PC-3 (cell line): ENCODE measurements at places on chromosomes 3 and 15. TPM values are rescaled to one million over a fixed set of nuclear protein-coding genes. Genes with fewer than 3 reads are reported as not detected.

Gene ACTC1
- not detected in 2 replicates for total RNA-seq

- DNase-seq, result no peak
These were observed 49.0 kb upstream of the SLC4A7 start for GRCh38 chr3:27533261-27533607.

Gene MAGEL2
- total RNA-seq, result not detected in 2 replicates

Gene PDZRN3
- total RNA-seq, result not detected in 2 replicates

- DNase-seq, result peak; percentile 92
These were observed 41.3 kb downstream of the MEIS2 start for GRCh38 chr15:37059086-37059485.

- no peak for DNase-seq
These were observed 31.4 kb upstream of the RARB start for GRCh38 chr3:25396686-25397085.

GRCh38 chr3:99503350-99503749, 135.0 kb upstream of the COL8A1 start:
- DNase-seq, result no peak

DNA sequence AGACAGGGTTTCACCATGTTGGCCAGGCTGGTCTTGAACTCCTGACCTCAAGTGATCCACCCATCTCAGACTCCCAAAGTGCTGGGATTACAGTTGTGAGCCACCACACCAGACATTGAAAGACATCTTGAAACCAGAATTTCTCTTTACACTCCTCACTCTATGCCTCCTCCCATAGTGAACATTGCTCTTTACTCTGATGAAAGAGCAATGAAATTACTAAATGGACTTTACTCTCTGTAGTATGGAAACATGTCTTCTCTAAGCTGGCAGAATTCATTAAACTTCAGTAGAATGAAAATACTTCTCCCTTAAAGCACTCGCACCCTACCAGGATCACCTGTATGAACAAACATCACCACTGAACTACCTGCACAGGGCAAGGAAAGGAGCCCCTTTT, 27.8 kb upstream of the TFG start:
- no peak for DNase-seq

DNA sequence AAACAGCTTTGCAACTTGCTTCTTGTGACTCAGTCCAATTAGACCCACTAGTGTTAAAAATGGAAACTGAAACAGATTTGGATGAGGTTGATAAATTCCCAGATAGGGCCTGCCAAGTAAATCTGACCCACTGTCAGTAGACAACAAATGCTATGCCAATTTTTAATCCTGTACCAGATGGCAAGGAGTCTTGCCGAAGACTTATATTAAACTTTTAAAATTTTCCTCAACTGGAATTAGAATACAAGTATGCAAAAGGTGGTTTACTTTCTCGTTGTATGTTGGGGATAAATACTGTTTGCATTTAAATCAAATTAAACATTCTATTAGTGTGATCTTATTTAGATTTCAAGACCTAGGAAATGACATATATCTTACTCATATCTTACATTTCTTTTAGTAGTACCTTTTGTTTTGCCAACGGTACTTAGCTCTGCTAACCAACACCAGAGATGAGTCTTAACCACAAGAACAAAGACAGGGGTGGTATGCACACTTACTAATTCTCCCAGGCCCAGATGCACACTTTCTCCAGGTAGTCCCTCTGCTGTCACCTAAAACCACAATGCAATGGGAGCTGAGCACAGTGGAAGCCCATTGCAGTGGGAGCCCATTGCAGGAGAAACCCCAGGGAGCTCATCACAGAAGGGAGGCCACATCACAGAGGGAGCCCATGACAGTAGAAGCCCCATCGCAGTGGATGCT, 77.8 kb downstream of the WWTR1 start:
- DNase-seq, result peak; percentile 95

GRCh38 chr3:23648996-23649395, 156.8 kb upstream of the UBE2E1 start:
- DNase-seq, result peak; percentile 41

DNA sequence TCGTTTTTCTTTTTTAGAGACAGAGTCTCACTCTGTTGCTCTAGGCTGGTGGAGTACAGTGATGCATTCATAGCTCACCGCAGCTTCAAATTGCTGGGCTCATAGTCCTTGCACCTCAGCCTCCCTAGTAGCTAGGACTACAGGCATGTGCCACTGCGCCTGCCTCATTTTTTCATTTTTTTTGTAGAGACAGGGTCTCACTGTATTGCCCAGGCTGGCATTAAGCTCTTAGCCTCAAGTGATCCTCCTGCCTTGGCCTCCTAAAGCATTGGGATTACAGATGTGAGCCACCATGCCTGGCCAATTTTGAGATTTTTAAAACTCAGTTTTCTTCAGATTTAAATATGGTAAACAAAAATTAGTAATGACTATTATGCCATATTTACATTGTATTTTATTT, 29.0 kb downstream of the SKIL start:
- DNase-seq, result no peak

DNA sequence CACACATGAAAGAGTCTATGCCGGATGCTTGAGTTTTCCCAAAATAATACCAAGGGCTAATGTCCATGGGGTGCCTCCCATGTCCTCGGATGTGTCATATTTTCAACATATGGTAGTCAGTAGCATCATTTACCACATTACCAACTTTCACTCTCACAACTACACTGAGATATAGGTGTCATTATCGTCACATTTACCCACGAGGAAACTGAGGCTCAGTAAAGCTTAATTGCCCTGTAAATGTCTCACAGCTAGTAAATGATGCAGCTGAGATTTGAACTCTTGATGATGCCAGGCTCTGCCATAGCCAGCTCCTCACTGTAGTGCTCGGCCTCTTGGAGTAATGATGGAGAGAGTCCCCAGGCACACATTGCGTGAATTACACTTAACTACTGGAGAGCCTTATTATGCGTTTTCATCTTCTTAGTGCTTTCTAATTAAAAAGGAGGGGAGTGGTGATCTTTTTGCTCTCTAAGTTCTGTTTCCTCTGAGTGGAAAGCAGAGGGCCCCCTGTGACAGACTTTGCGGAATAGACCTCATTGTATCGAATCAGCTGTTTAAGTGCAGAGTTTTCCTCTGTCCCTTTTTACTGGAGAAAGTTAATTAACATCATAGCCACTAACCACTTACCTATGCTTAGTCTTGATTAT, 142.0 kb upstream of the SLCO3A1 start:
- no peak for DNase-seq

DNA sequence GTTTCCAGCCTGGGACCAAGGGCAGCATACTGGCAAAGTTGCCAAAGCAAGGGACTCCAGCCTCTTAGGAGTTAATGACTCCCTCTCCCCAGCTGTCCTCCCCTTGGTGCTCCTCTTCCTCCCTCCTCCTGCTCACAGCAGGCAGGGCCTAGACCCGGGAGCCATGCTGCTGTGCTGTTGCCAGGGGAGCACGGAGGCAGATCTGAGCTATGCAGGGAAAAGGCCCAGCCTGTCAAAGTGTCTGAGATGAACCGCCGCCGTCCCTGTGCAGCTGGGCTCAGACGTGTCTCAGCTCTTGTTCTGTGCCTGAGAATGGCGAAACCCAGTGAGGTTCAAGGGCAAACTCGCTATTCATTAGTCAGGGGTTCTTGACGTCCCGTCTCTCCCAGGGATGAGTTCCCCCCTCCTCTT, 60.8 kb upstream of the POLG start:
- DNase-seq, result no peak

GRCh38 chr3:1532935-1533606, 440.2 kb downstream of the CNTN6 start:
- DNase-seq, result no peak

DNA sequence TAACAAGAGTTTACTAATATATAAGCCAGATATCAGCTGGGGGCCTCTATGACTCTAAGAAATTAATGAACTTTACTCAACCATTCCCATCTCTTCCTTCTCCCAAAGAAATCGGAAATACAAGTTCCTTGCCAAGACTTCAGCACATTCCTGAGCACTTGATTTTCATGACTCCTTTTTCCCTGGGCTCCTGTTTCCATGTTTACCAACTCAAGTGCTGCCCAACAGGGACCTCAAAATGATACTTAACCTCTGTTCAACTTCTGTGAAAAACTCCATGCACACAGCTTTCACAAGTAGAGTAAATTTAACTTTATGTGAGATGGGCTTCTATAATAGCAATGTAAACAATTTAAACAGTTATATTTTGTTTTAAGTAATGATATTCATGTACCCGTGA, 315.8 kb upstream of the CDIN1 start:
- DNase-seq, result no peak

- peak; percentile 49 for DNase-seq
These were observed 40.7 kb upstream of the CHST2 start for GRCh38 chr3:143078883-143079282.

DNA sequence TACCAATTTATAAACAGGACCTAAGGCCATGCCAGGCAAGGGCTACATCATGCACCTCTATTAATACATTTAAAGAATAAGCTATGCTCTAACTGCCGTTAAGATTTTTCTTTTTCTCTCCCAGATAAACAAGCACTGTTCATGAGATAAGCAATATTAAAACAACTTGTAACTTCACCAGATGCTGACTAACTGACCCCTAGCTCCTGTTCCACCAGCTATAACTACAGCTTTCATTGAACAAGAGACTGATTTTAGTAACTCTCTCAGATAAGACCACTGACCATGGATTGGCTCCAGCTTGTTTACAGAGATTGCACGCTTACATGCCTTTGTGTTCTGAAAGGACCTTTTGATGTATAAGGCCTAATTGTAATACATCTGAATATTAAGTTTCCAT, 540.7 kb upstream of the NECTIN3 start:
- no peak for DNase-seq

GRCh38 chr3:196517919-196518318, 2.8 kb upstream of the SMCO1 start:
- DNase-seq, result peak; percentile 7

Gene TGM5
- total RNA-seq, result not detected in 2 replicates

Gene SCG5
- 1.3 and 1.6 TPM in 2 replicates for total RNA-seq

Gene SLC9C1
- total RNA-seq, result not detected in 2 replicates

Gene FOXB1
- total RNA-seq, result not detected in 2 replicates

GRCh38 chr3:151557068-151557840, 96.4 kb upstream of the IGSF10 start:
- DNase-seq, result no peak

Gene SMAD6
- total RNA-seq, result 19.9 and 21.8 TPM in 2 replicates

Gene GOLGA8T
- total RNA-seq, result 0.15 TPM in 1 of 2 replicates, not detected in the other

GRCh38 chr3:171401432-171401831, 58.8 kb downstream of the TNIK start:
- DNase-seq, result no peak

Gene CCR2
- total RNA-seq, result not detected in 2 replicates

DNA sequence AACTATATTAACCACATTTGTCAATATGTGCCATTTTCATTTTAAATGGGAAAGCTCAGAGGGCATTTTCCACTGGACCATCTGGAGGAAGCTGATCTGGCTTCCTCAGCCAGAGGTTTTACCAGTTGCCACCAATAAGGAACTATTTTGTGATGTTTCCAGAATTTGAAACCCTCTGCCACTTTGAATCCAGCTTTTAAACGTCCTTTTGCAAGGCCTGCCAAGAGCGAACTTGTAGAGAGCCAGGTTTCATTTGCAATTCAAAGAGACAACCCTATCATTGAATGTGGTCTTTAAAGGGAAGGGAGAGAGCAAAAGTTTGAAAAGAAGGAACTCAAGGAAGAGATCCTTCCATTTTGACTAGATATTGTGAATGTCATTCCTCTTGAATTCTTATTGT, 123.3 kb upstream of the CHL1 start:
- DNase-seq, result no peak

- no peak for DNase-seq
These were observed 28.4 kb upstream of the TCF12 start for GRCh38 chr15:56890038-56890437.

DNA sequence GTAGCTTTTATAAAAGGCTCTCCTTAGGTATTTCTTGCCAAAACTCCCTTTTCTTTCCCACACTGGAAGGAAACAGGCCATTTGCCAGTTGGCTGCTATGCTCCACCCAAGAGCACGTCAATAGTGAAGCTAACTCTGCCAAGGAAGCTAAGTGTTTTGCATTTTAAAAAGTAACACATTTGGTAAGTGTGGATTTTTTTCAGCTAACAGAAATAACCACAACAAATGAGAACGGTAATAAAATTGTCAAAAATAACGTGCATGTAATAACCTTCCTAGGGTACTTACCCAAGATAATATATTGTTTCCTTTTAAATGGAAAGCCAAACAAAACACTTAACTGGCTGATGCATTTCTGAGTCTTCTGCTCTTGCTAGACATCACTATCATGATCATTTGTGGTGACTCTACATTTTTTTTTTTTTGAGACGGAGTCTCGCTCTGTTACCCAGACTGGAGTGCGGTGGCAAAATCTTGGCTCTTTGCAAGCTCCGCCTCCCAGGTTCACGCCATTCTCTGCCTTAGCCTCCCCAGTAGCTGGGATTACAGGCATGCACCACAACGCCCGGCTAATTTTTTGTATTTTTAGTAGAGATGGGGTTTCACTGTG, 4.6 kb downstream of the DPP8 start:
- no peak for DNase-seq

GRCh38 chr3:79618883-79619282, 148.9 kb downstream of the ROBO1 start:
- DNase-seq, result peak; percentile 42

DNA sequence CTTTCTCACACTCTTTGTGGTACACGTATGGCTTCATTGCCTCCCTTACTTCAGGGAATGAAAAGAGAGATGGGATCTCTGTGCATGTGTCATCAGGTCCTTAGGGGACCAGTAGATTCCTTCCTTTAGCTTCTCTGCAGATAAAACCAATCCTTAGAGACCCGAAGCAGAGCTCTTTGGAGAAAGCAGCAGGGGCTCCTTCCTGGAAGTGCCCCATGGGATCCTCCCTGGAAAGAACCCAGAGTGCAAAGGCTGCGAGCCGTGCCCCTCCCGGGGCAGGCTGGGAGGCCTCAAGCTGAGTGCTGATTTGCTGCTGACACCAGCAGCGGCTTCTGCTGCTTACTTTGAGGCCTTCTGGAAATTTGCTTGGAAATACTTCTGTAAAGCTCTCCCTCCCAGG, 328.6 kb upstream of the RGMA start:
- DNase-seq, result no peak

Gene DNAH1
- total RNA-seq, result 2.2 and 3.3 TPM in 2 replicates

DNA sequence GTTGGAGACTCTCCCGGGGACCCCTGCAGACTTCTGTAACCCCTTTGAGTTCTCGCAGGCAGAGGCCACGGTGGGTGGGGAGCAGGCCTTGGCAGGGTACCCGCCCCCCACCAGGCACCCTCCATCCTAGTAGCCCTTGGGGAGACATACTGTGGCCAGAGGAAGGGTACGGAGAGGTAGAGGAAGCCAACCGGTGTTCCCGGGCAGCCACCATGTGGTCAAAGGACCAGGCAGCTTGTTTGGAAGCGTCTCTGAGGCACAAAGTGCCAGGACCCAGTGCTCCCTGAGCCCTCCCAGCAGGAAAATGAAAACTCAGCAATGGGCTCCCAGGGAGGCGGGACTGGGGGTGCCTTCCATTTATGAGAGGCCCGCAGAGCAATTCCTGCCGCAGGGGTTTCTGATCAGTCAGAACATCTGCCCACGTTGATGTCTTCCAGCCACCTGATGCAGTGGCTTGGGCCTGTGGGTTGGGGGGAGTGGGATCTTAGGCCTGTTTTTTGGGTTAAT, 53.0 kb upstream of the CGNL1 start:
- no peak for DNase-seq
